SK-N-MC (cell line): ENCODE measurements at places on chromosomes 6 and 20.

- no peak for DNase-seq
Observed at GRCh38 chr6:119609865-119610264, 260.3 kb upstream of the MAN1A1 start.

GRCh38 chr6:137230547-137230946 is 11.4 kb upstream of the IFNGR1 start:
- DNase-seq = no peak

DNA sequence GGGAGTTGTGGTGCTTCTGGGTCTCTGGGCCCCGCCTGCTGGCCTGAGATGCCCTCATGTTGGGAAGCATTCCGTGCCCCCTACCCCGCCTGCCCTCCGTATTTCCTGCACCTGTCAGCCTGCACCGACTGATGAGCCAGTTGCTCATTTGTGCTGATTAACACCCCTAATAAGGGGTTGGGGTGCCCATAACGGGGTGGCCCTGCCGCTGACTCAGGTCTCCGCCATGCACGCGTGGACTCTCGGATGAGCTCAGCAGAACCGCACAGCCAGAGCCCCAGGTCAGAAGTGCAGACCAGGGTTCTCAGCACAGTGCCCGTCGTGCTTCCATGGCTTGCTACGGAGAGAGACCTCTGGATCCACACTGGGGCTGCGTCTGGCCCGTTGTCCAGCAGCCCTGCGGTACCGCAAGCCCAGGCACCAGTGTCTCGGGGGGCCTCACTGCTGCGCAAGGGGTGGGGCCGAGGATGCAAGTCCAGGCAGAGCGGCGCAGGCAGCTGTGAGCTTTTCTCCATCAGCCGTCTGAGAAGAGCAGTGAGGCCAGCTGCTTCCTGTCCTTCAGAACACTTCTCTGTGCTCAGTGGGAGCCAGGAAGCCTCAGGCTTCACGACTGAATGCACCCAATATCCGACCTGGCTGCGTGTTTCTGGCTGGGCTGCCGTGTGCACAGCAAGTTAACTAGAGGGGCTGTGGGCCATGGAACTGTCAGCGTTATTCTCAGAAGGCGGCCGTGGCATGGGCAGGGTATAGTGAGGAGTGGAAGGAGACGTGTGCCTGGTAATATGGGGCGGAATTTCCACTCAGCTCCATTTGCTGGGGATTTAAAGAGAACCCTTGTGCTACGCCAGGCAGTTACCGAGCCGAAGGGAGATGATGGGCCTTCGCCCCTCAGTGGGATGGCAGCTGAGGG is 18.6 kb downstream of the MTG2 start:
- DNase-seq = no peak

DNA sequence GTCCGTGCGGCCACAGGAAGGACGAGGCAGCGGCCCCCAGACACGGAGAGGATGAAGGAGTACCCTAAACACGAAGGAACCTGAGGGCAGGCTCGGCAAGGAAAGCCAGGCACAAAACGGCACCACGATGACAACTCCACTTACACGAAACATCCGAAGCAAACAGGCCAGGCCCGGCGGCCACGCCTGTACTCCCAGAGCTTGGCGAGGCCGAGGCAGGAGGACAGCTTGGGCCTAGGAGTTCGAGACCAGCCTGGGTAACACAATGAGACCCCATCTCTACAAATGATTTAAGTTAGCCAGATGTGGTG is 13.4 kb downstream of the KCNQ2 start:
- DNase-seq = no peak

DNA sequence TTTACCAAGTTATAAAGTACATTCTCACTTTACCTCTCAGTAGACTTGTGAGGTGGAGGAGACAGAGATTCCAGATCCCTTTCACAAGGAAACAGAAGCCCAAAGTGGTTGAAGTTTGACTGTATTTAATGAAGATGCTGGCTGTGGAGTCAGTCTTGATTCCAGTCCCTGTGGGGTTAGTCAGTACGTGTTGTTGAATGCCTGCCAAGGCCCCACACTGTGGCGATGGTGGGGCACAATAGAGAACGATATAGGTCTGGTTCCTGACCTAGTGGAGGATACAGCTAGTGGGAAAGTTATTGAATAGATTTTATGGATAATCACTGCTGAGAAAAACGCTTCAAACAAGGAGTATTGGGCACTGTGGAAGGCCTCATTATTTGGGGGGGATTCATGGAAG is 71.4 kb downstream of the LRRC1 start:
- no peak for DNase-seq

- no peak for DNase-seq
Observed at GRCh38 chr6:105035299-105035698, 78.4 kb downstream of the LIN28B start.

DNA sequence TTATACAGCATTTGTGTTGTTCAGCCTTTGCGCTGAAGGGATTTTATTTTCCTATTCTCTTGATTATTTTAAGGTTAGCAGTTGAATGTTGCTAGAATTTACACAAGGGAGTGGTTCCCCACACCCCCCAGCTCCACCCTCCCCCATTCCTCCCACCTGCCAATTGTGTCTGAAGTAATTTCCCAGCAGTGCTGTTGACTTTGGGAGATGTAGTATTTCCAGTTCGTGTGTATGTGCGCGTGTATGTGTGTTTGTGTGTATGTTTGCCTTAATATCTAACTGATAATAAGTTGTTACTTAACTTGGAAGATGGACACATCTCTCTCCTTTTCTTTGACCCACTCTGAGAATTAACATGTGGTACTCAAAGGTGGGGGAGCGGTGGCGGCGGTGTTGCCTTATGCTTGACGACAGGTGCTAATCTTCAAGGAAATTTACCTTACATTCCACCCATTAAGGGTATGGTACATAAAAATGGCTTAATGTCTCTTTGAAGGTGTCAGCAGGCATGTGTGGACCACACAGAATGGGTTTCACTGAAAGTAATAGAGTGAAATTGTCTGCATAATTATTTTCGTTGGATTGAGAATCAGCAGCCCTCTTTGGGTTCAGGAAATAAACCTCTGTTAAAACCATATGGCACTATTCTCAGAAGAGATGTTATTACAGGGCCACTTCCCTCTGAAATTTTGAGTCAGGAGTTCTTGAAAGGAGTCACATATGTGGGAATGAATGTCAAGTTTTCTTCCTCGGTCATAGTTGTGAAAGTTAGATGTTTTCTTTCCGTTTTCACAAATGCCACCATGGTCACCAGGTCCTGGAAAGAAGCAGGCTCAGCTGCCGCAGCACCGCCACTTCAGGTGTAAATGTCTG is 95.6 kb upstream of the SUPT3H start:
- DNase-seq = no peak
